ENCODE measurements at places on chromosomes 2 and 18.

GRCh38 chr2:151258121-151258520 lies 3.5 kb downstream of the RBM43 start:
- peak; percentile 77 for DNase-seq

GRCh38 chr18:66999003-66999402 lies 395.1 kb upstream of the CDH19 start:
- DNase-seq = no peak

DNA sequence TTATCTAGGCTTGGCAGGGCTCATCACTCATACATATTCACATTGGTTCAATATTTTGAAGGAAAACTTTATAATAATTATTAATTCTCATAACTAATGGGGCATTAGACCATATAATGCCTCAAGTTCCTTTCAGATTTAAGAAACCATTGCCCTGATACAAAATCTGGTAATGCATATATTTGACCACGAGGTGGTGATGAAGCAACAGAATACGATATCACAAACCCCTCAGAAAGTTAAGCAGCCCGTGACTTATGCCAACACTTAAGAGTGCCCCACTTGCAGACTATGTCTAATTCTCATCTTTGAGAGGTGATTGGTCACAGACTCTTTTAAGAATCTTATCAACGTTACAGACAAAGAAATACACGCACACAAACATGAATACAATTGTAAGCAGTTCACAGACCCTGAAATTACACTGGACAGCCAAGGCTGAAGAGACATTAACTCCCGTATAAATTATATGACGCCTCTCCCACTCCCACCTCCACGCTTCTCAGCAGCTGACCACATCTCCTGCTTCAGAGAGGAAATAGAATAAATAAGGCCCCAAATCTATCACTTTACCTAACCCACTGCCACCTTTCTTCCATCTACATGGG lies 20.7 kb upstream of the DNAH6 start:
- DNase-seq = peak; percentile 49

DNA sequence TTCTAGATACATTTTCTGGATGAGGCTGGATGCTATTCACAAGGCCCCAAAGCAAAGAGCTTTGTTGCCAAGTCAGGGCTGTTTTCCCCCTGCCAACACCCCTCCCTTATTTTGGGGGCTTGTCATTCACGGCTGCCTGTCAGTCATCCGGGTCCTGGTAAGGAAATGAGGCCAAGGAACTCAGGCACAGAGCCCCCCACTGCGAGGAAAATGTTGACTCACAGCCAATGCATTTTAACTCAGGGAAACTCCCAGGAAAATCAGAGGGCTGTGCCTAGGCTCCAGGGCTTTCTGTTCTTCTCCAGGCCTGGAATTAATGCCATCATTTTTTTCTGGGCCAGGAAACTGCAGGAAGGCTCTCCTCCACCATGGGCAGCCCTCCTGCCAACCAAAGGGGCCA lies 241.1 kb downstream of the SMAD2 start:
- DNase-seq = no peak

DNA sequence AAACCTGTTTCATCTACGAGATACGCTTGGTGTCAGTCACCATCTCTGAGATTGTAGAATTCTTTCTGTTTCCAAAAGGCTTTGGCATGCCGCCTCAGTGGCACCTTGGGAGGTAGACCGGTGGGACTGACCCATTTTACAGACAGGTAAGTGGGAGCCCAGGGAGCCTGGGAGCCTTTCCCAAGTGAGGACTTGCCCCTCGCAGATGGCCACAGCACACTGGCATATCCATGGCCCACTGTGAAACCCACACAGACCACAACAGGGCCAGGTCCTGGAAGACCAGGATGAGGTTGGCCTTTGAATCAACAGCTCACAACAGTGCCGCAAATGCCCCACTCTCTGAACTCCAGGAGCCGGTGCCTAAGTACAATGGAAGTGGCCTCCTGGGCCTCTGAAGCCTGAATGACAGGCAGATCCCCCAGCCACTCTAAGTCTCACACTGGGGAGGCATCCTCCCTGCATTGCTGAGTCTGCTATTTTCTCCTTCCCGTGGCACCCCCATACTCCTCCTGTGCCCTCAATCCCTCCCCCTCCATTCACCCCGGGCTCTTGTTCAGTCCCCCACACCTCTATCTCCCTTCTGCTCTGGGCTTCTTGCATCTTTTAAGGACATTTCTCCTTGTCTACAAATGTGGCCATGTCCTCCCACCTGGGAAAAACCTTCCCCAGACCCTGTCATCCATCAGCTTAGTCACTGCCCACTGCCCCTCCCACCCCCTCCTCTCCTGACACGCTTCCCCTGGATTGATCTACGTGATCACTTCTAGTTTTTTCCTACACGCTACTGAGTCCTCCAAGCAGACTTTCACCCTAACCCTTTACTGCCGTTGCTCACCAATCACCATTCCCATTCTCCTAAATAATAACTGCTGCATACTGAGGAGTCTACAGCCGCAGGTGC lies 26.2 kb downstream of the CENPA start:
- no peak for DNase-seq

GRCh38 chr2:78486565-78486964 lies 538.9 kb upstream of the REG3G start:
- DNase-seq = no peak

DNA sequence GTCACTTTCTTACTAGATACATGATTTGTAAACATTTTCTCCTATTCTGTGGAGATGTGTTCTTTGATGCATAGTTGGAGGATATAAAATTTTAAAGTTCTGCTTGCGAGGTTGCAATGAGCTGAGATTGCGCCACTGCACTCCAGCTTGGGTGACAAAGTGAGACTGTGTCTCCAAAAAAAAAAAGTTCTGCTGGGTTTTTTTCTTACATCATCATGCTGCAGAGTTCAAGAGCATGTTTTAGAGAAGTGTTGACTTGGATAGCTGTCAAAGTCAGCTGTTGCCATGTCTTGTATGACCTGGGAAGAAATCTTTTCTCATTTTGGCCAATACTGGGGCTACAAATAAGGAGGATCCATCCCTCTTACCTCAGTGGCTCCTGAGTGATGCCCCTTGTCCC lies 71.3 kb downstream of the UGGT1 start:
- DNase-seq = no peak

DNA sequence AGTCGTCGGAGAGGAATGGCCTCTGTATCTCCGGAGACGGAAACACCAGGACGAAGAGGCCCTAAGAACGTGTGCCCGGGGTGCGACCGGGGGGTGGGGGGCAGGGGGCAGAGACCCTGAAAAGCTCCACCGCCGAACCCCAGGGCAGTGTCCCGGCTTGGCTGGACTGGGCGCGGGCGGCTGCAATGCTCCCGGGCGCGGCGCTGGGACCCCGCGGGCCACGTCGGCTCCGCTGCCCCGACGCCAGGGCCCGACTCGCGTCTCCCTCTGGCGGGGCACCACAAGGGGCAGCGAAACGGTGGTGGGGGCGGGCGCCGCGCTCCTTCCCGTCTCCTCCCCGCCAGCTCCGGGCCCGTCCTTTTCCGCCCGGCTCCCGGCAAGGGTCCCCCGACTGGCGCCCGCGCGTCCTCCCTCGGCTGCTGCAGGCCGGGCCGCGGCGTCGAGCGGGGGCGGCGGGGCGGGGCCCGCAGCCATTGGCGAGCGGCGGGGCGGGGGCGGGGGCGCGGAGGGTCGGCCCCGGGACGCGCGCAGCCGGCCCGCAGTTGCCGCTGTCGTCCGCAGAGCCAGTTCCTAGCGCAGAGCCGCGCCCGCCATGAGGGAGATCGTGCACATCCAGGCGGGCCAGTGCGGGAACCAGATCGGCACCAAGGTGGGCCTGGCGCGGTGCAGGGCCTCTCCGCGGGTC lies at the start of gene TUBB6:
Gene TUBB6, plus strand, starts transcription at position 541 of the 685 bp plus-strand sequence. Its CDS starts 52 bp downstream, at position 593.
- peak; percentile 96 for DNase-seq

DNA sequence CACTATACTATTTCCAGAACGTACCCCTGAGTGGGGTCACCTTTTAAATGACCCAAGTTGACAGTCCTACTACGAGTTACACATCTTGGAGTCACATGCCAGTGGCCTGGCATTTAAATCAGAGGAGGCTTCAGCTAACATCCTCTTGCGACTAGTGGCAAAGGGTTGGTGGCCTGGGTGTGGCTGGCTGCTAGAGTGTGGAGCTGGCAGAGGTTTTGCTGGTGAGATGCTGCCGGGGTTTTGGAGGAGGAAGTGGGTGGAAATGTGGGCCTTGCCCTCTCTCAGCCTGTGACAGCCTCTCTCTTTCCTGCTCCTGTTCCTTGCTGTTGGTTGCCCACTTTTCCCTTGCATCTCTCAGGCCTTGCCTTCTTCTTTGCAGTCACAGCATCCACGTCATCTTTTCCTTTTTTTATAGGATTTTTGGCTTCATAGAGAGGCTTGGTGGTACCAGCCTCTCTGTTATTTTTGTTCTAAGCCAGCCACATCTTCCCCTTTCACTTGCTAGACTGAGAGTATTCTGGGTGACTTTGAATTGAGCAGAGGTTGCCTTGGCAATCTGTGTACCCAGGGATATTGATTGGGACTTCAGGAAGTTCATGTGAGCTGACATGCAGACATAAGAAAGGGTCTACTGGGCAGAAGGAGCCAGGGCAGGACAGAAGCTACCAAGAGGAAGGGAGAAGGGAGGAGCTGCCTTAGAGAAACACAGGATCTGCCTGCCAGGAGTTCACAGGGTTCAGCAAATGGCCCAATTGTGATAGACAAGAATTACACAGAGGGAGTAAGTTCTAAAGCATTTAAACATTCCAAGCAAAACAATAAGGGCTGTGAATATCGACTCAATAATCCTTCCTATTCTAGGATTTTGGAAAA lies 55.4 kb downstream of the CDC42EP3 start:
- no peak for DNase-seq

DNA sequence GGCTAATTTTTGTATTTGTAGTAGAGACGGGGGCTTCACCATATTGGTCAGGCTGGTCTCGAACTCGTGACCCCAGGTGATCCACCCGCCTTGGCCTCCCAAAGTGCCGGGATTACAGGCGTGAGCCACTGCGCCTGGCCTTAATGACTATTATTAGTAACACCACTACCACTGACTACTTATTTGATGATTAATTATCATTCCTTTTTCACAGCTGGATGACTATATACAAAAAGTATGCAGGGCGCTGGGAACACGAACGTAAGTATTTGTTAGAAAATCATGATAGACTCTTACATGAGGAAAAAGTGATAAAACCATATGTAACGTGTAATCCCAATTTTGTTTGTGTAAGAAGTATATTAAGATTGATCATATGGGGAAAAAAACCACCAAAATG lies 21.6 kb downstream of the DARS1 start:
- no peak for DNase-seq

DNA sequence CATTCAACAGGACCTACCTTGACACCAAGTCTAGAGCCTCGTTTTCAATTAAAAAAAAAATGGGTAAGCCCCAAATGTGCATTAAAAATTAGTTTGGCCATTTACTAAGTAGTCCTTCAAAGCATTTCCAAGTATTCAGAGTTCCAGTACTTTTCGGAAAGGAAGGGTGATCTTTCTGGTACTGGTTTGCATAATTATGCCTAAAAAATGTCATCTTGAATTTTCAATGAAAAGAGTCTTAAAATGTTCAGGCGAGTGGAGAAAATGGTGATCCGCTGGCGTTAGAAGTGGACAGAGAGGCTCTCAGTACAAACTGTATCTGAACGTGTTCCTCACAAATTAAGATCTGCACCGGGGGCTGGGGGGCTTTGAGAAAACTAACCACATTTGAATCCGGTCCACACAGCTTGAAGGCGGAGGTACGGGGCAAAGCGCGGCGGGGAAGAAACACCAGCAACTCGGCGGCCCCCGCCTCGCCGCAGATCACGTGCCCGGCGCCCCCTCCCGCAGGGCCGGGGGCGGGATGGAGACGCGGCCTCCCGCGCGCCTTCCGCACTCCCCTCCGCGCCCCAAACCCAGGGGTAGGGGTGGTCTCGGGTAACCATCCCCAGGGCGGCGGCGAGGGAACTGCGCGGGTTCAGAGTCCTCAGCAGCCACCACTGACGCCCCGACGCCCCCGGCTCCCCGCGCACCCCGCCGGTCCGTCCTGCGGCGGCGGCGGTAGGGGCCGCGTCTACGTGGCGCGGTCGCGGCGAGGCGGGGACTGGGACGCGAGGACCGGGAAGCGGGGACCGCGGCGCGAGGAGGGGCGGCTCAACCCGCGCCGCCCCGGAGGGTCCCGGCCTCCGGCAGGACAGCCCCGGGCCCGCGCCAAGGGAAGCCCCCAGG lies 564 bp downstream of the LPIN2 start:
- DNase-seq = peak; percentile 44

DNA sequence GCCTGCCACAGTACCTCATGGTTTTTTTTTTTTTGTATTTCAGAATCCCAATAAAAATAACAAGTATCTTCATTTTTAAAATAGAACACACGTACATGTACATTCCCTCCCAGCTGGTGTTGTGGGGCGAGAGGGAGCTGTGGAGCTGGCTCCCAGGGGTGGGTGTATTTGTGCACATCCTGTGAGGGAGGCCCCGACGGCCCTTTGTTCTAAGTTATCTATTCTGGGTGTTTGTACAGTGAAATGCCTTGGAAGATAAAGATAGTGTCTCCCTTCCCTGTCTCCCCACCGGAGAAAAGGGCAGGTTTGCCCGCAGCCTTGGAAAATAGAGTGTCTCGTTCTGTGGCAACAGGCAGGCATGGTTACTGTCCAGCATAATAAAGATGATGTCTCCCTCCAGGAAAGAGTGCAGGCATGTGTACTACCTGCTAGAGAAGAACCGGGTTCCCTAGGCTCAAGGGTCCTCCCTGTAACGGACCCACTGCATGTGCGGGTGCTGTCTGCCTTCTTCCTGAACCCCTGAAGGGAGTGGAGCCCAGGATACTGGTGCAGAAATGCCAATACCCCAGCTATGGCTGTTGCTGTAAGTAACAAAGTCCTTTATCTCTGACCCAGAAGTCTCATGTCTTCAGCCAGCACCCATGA lies 12.1 kb upstream of the ALLC start:
- no peak for DNase-seq

DNA sequence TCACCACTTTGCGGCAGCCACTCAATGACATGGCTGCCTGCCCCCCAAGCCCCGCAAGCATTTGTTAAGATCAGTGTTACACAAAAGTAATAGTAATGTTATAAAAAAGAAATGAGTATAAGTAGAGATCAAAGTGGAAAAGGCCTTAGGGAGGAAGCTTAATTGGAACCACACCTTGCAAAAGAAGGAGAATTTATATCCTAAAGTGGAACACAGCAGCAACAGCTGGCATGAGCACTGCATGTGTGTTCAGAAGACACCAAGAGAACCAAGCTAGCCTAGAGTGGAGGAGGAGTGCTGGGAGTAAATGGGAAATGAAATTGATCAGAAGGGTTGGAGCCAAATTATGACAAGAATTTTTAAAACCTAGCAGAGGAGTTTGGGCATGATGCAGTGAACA lies 73.1 kb upstream of the STK17B start:
- DNase-seq = no peak

- no peak for DNase-seq
Observed at GRCh38 chr18:75307530-75307929, 96.9 kb downstream of the TSHZ1 start.

DNA sequence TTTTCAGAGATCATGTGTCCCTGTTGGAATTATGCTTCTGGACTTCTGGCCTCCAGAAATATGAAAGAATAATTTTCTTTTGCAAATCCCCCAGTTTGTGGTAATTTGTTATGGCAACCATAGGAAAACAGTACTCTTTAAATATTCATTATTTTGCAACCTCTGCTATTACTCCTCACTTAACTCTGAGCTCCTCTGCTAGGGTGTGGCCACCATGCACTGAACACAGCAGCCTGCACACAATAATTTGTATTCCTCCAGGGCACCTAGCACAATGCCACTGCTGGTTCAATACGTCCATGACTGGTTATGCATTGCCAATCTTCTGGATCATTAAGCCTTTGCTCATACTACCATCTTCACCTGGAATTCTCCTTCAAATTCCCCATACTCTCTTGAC lies 232.0 kb downstream of the CNTNAP5 start:
- no peak for DNase-seq

- no peak for DNase-seq
Observed at GRCh38 chr2:142748559-142749099, 128.8 kb upstream of the KYNU start.

Data from AG08396 (cell line).